ENCODE measurements at places on chromosomes 7 and 10. TPM values are rescaled to one million over a fixed set of nuclear protein-coding genes. Genes with fewer than 3 reads are reported as not detected.

The ASZ1 gene
- not detected for total RNA-seq

The TET1 gene
- 2.8 TPM for total RNA-seq

The PILRA gene
- 1.3 TPM for total RNA-seq

The CALY gene
- total RNA-seq = not detected

The EGFR gene
- 29.6 TPM for total RNA-seq

The FGFBP3 gene
- 0.16 TPM for total RNA-seq

The TSPAN33 gene
- 8.9 TPM for total RNA-seq

The EXOSC1 gene
- total RNA-seq = 23.6 TPM

The TIMM23B gene
- total RNA-seq = 13.0 TPM

The OR2A12 gene
- total RNA-seq = not detected

The SEMA3E gene
- 0.16 TPM for total RNA-seq

The CC2D2B gene
- 0.91 TPM for total RNA-seq

The UNCX gene
- total RNA-seq = not detected

The C10orf143 gene
- 2.9 TPM for total RNA-seq

DNA sequence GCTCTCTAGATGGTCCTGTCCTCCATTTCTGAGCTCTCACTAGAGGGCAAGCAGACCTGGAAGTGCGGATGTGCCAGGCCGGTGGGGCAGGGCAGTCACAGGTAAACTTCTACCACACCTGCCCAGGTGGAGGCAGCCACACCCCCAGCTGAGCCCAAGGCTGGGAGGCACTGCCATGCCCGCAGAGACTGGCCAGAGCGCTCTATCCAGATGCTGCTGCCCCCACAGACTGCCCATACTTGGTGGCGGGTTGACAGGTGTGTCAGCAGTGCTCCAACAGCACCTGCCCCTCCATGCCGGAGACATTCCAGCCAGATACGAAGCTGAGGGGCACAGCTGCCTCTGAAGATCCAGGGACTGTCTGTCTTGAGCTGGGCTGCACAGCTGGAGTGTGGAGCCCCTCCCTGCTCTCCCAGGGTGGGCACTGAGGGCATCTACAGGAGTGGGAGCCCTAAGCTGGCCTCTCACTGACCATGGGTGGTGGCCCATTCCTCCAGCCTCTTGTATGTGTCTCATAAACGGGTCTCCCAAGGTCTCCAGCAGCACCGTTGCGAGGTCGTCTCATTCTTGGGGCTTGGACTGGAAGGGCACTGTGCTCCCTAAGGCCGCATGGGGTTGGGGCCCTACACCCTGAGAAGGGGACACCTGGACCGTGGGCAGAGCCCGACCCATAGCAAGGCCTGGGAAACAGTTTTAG is 38.2 kb upstream of the PPIF start:
- DNase-seq = peak; percentile 13

- DNase-seq = no peak
These were observed 48.9 kb downstream of the AKR1D1 start for GRCh38 chr7:138125119-138125518.

GRCh38 chr7:28980451-28981160 is 22.5 kb upstream of the TRIL start:
- peak; percentile 36 for DNase-seq

DNA sequence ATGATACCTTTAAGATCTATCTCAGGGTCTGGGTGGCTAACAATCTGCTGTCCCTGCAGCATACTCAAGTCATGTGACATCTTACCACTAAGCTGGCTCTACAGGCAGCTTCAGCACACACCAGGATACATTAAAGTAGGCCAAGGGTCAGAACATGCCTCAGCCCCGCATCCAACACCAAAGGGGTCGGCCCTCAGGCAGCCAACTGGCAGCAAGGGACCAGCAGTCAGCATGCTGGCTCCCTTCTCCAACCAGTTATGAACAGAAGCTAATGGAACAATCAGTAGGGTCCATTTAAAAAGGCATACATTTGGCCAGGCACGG is 37.1 kb downstream of the FAM53B start:
- DNase-seq = no peak

GRCh38 chr10:129123428-129123827 is 343.6 kb upstream of the MGMT start:
- no peak for DNase-seq

DNA sequence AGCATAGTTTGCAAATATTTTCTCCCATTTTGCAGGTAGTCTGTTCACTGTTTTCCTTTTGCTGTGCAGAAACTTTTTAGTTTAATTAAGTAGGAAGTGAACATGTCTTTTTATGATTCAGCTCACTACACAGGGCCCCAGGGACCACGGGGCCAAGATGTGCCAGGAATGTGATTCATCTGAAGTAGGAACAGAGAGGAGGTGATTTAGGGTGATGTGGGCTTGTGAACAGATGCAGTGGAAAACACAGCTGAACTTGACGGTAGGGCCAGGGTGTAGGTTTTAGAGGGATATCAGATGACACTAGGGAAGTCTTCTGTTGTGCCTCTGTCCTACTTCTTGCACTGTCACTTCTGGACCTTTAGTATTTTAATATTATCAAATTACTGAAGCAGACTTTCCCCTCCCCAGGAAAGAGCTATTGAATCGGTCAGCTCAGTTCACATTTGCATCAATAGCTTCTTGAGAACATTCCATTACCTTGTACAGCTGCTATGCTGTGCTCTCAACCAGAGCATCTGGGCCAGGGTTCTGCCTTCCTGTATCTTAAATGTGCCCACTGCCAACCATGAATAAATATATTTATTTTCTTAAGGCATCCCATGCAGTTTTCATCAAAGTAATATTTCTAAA is 96.9 kb downstream of the OSBPL3 start:
- peak; percentile 74 for DNase-seq

DNA sequence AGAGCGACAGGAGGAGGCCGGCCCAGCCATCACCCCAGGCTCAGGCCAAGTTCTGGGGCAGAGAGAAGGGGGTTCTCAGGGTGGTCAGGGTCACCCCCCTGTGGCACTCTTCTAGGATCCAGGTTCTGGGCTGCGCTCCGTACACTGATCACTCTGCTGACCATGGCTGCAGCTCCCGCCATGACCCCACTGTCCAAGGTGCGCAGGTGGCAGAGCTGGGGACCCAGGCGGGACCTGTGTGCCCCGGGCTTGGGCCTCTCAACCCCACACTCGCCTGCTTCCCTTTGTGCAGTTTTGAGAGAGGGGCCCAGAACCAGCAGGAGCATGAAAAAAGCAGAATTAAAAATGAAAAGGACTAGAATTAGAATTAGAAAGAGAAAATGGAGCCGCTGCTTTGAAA is 227.1 kb downstream of the FANK1 start:
- no peak for DNase-seq

GRCh38 chr7:2357165-2357564 is 2.5 kb downstream of the EIF3B start:
- DNase-seq = no peak

GRCh38 chr7:112715525-112715924 is 74.7 kb downstream of the TMEM168 start:
- no peak for DNase-seq

GRCh38 chr10:71201849-71202248 is 10.5 kb upstream of the UNC5B start:
- no peak for DNase-seq

- DNase-seq = no peak
These were observed 11.4 kb downstream of the JAZF1 start for GRCh38 chr7:28169230-28169629.

DNA sequence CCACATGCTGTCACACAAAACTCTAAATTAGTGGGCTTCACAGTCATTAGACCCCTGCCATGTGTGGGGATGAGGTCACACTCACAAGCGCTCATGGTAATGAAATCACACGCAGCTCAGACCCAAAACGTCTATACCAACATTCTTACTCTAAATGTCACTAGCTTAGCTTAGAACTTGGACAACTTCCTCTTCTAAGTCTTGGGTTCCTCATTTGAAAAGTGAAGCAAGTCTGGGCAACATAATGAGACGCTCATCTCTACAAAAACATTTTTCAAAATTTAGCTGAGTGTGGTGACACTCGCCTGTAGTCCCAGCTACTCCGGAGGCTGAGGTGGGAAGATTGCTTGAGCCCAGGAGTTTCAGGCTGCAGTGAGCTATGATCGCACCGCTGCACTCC is 92.7 kb upstream of the MACROH2A2 start:
- no peak for DNase-seq

GRCh38 chr7:142496545-142496991 is 238.7 kb upstream of the PRSS58 start:
- DNase-seq = no peak

- DNase-seq = no peak
These were observed 195.5 kb downstream of the PRKG1 start for GRCh38 chr10:51269821-51270220.

DNA sequence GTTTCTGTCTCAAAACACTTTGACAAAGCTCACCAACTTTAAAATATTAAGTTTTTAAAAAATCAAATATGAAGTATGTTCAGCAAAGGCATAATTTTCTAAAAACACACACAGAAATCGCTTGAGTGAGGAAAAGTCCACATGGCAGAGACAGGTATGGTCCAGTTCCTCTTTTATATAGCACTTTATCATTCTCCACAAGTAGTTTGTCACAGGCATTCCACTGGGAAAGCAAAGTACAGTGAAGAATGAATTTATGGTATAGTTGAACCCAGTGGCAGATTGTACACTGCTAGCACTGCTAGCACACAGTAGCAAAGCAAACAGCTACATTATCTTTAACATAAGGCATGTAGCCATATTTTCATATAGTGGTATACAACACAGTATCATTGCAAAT is 102.3 kb downstream of the HECTD2 start:
- no peak for DNase-seq

GRCh38 chr10:58453105-58453504 is 59.6 kb upstream of the BICC1 start:
- no peak for DNase-seq

DNA sequence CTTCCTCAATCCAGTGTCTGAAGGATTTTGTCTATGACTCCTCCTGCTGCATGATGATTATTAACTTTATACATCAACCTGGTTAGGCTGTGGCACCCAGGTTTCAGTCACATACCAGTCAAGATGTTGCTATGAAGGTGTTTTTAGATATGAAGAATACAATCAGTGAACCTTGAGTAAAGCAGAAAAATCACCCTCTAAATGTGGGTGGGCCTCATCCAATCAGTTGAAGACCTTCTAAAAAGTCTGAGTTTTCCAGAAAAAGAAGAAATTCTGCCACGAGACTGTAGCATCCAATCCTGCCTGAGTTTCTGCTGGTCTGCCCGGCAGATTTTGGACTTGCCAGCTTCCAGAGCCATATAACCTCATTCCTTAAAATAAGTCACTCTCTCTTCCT is 126.1 kb upstream of the FRMD4A start:
- DNase-seq = no peak

Data from heart left ventricle (tissue), 16 donors.